WTC11 (cell line): ENCODE measurements at places on chromosomes 7 and 10. TPM values are rescaled to one million over a fixed set of nuclear protein-coding genes. Genes with fewer than 3 reads are reported as not detected.

SFRP5 gene
- 2.4 to 3.5 TPM (median 3.1 TPM) in 3 replicates for total RNA-seq

DPCD gene
- total RNA-seq: 21.8 to 23.8 TPM (median 22.0 TPM) in 3 replicates

TAS2R41 gene
- 0.31 to 0.44 TPM in 2 of 3 replicates, not detected in the other for total RNA-seq

HK1 gene
- total RNA-seq: 218 to 220 TPM (median 219 TPM) in 3 replicates

LSM8 gene
- 39.9 to 48.2 TPM (median 45.1 TPM) in 3 replicates for total RNA-seq

GRCh38 chr7:150368884-150369747 is 494 bp downstream of the REPIN1 start:
- H3K4me1 ChIP-seq: peaks cover 54% of the 10 kb centered on the region
- H3K4me3 ChIP-seq: peak overlapping the region; percentile 91
- H3K27ac ChIP-seq: peak overlapping the region; percentile 99
- DNase-seq: peak; percentile 83

- peaks cover 44% of the 10 kb centered on the region for H3K4me1 ChIP-seq
- H3K27ac ChIP-seq: no peak overlapping the region
- no peak for DNase-seq
- no peaks in the 10 kb centered on the region for H3K27me3 ChIP-seq
- H3K36me3 ChIP-seq: no peaks in the 10 kb centered on the region
Measured at GRCh38 chr7:19369182-19369581, 224.0 kb upstream of the FERD3L start.

DNA sequence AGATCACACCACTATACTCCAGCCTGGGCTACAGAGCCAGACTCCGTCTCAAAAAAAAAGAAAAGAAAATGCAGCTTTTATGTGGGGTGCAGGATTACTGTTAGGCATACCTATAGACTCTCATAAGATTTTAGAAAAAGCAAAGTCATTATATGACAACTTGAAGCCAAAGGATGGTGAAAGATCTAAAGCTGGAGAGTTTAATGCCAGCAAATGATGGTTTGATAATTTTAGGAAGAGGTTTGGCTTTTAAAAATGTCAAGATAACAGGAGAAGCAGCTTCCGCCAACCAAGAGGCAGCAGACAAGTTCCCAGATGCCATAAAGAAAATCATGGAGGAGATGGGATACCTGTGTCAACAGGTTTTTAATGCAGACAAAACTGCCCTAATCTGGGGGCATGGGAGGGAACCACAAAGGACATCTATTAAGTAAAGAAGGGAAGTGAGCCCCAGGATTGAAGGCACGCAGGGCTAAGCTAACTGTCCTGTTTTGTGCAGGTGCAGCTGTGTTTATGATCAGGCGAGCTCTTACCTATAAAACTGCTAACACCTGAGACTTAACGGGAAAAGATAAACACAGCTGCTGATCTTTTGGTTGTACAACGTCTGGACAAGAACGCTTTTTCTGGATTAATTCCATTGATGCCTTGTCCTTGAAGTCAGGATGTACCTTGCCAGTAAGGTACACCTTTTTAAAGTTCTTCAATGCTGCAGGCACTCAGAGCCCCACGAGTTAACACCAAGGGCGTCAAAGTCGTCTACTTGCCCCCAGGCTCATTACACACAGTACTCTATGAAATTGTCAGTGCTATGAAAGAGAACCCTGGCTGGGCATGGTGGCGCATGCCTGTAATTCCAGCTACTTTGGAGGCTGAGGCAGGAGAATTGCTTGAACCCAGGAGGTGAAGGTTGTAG is 10.5 kb upstream of the ANKRD61 start:
- no peak for DNase-seq
- H3K36me3 ChIP-seq: peaks cover 93% of the 10 kb centered on the region
- no peaks in the 10 kb centered on the region for H3K4me1 ChIP-seq
- H3K27me3 ChIP-seq: no peaks in the 10 kb centered on the region

DNA sequence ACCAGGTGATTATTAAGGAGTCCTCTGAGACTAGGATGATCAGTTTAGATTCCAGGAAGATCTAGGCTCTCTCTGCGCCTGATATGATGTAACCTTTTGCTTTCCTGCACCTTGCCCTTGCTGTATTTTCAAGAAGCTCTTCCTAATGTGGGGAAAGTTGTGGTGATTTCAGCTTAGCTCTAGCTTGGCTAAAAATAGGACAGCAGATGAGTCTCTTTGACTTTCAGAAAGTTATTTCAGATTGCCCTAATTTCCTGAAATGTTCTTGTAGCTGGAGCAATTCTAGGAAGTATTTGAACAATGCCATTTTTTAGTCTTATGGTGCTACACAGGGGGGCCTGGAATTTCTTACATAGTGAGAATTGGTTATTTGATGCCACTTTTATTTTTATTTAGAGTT is 3.8 kb downstream of the LCOR start:
- DNase-seq: no peak
- peaks cover 2% of the 10 kb centered on the region; the same call in 1 of the 2 replicates for H3K36me3 ChIP-seq
- H3K4me1 ChIP-seq: peaks cover 45% of the 10 kb centered on the region
- peak overlapping the region; percentile 95 for H3K27ac ChIP-seq
- 0 out of 2 replicates have a peak overlapping the region, but pooled peaks have one; percentile 29 for H3K4me3 ChIP-seq

- DNase-seq: no peak
- H3K27me3 ChIP-seq: no peaks in the 10 kb centered on the region
- peaks cover 6% of the 10 kb centered on the region for H3K36me3 ChIP-seq
Measured at GRCh38 chr10:11344550-11344949, 266.9 kb downstream of the USP6NL start.

DNA sequence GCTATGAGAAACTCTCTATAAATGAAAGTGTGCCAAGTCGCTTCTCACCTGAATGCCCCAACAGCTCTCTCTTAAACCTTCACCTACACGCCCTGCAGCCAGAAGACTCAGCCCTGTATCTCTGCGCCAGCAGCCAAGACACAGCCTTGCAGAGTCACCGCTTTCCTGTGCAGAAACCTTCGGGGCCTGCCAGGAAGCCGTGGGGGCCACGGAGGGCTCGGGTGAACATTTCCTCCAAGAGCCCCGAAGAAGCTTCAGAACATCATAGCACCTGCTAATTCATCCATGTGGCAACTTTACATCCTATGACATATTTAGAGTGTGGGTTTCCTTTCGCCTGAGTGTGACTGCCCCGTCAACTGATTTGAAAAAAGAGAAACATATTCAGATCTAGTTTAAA is 55.7 kb upstream of the PRSS58 start:
- H3K4me1 ChIP-seq: no peaks in the 10 kb centered on the region
- H3K27ac ChIP-seq: no peak overlapping the region
- no peak overlapping the region for H3K4me3 ChIP-seq
- H3K36me3 ChIP-seq: no peaks in the 10 kb centered on the region
- H3K27me3 ChIP-seq: peaks cover 6% of the 10 kb centered on the region
- DNase-seq: no peak

DNA sequence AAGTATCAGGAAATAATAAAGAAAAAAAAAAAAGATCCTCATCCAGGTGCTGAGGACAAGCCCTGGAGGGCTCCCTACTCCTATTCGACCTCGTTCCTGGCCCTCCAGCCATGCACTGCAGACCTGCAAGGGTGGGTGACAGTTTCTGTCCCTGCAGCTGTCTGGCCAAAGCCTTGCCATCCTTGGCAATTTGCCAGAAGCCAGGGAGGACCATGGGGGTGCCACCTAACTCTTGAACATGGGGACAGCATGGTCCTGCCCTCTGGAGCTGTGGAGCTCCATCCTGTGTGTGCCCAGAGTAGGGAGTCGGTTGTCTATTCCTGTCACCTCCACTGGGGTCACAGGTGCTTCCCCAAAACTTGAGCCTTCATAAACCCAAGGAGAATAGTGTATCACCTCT is 27.8 kb downstream of the DMBT1 start:
- DNase-seq: no peak
- H3K4me3 ChIP-seq: no peak overlapping the region
- H3K27me3 ChIP-seq: 0 out of 2 replicates have a peak, but pooled peaks cover 3% of the 10 kb centered on the region
- H3K36me3 ChIP-seq: no peaks in the 10 kb centered on the region

GRCh38 chr10:74176380-74177139 is 25.5 kb downstream of the ADK start:
- no peaks in the 10 kb centered on the region for H3K36me3 ChIP-seq
- peak overlapping the region; percentile 89 for H3K4me3 ChIP-seq
- peak; percentile 93 for DNase-seq
- no peaks in the 10 kb centered on the region for H3K27me3 ChIP-seq
- H3K4me1 ChIP-seq: peaks cover 40% of the 10 kb centered on the region

DNA sequence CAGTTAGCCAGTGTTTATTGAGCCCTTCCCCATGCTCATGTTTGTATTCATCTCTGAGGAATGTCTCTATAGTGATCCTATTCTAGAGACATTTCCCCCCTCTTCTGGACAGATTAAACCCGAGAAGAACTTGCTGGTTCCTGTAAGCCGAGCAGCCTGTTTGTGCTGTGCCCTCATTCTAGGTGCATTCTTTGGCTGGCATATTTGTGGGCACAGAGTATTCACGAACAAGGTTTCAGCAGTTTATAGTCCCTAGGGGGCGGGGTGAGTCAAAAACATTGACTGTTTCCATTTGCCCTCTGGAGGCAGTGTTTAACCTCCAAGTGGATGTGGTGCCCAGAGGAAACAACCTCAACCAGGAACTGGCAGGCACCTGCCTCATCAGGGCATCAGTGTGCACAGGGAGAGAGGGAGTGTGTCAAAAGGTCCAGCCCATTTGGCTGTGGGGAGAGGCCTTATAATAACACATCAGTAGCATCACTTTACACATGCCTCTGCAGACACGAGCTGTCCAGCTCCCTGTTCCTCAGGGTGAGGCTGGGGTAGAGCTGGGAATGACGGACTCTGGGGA is 273.3 kb upstream of the LRGUK start:
- H3K4me3 ChIP-seq: no peak overlapping the region
- peaks cover 9% of the 10 kb centered on the region for H3K4me1 ChIP-seq
- DNase-seq: peak; percentile 55

DNA sequence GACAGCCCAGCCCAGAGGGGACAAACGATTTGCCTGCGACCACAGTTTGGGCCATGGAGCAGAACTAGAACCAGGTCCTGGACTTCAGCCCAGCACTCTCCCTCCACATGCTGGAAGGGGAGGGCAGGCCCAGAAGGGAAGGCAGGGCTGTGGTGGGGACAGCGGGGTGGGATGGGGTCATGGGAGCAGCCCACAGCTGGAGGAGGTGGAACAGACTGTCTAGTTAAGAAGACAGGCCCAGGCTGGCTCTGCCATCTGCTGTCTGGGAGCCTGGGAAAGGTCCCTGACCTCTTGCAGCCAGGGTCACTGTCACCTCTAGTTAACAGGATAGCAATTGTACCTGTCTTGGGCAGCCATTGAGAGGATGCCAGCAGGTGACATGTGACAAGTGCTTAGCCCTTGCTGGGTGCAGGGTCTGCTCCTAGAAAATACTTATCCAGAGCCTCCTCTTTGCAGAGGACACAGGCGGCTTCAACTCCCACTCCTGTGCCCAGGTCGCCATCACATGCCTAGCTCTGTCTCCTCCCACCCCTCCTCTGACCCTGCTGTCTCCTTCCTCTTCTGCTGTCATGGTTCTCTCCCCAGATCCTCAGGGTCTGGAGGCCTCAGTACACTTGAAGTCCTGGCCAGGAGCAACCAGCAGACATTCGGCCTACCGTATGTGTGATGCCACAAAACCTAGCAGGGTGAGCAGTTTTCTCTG is 37.0 kb upstream of the CHST15 start:
- peaks cover 6% of the 10 kb centered on the region for H3K27me3 ChIP-seq
- H3K27ac ChIP-seq: peak overlapping the region; percentile 65
- no peaks in the 10 kb centered on the region for H3K36me3 ChIP-seq
- H3K4me1 ChIP-seq: no peaks in the 10 kb centered on the region
- no peak for DNase-seq

DNA sequence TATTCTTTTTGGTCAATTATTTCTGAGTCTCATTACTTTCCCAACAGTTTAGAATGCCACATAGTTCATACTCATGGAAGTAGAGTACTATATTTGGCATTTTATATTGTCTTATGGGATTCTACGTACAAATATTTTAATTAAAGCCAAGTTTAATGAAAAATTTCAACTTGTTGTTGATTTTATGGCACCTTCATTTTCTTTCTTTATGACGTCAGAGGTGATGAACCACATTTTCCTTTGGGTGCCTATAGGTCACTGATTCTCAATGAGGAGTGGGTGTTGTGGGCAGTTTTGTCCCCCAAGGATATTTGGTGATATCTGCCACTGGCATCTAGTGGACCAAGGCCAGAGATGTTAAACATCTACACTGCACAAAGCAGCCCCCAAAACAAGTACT is 1071.3 kb downstream of the NXPH1 start:
- H3K4me1 ChIP-seq: no peaks in the 10 kb centered on the region
- H3K27me3 ChIP-seq: no peaks in the 10 kb centered on the region
- DNase-seq: no peak
- no peak overlapping the region for H3K4me3 ChIP-seq

- peak overlapping the region; percentile 66; the same call in 1 of the 2 replicates for H3K27ac ChIP-seq
- H3K36me3 ChIP-seq: no peaks in the 10 kb centered on the region
- H3K4me1 ChIP-seq: peaks cover 40% of the 10 kb centered on the region
- H3K4me3 ChIP-seq: no peak overlapping the region
Measured at GRCh38 chr10:34759161-34759836, 55.8 kb downstream of the PARD3 start.
